ENCODE measurements at places on chromosomes 2 and 18.

DNA sequence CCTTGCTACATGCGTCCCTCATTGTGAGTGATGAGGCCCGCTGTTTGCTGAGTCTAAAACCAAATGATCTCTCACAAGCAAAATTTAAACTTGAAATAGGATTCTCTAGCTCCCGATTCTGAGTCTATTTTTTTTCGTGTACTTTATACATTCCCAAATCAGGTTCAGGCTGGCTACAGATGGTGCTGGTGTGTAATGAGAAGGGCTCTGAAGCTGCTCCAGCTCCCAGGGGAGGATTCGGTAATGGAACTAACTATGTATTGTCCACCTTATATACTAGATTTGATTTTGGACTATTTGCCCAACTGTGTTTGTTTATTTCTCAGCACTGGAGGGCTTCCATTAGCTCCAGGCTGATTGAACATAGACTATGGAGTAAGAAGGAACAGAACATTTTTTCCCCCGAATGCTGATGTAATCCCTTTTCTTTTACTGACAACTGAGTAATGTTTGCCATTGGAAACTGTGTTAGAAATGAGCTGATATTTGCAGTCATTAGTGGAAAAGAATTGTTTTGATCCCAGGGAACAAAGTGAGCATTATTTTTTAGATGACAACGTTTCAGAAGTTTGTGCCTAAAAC is 274.0 kb upstream of the FIGN start:
- no peak for DNase-seq

GRCh38 chr18:76365561-76365960 is 129.5 kb downstream of the ZNF516 start:
- DNase-seq = no peak

DNA sequence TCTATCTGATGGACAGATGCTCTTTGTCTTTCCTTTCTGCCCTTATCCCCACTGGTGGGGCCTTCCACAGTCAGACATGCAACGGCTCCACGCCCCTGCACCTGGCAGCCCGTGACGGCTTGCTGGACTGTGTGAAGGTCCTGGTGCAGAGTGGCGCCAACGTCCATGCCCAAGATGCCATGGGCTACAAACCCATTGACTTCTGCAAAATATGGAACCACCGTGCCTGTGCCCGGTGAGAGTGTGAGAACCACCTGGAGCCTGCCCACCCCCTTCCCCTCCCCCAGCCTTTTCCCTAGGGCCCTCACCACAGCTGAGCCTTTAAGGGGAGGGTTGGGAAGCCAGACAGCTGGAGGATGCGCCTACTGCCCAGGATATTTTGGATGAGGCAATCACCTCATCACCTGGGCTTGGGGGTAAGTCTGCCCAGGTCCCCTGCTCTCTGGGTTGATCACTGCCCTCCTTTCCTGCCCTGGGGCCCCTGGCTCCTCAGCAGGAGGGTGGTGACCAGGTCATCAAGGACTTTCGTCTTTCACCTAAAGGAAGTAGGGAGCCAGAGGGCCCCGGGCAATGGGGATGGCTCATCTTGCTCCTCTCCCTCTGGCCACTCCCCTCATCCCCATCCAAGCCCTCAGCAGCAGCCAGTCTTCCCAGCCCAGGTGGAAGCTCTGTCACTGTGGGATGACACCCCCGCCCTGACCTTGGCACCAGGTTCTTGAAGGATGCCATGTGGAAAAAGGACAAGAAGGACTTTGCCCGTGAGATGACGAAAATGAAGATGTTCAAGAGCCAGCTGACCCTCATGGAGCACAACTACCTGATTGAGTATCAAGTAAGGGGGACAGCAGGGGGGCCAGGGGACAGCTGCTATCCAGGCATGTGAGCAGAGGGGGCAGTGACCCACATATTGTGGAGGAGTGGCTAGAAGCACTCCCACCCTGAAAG is 3.7 kb downstream of the ANKRD53 start:
- no peak for DNase-seq

DNA sequence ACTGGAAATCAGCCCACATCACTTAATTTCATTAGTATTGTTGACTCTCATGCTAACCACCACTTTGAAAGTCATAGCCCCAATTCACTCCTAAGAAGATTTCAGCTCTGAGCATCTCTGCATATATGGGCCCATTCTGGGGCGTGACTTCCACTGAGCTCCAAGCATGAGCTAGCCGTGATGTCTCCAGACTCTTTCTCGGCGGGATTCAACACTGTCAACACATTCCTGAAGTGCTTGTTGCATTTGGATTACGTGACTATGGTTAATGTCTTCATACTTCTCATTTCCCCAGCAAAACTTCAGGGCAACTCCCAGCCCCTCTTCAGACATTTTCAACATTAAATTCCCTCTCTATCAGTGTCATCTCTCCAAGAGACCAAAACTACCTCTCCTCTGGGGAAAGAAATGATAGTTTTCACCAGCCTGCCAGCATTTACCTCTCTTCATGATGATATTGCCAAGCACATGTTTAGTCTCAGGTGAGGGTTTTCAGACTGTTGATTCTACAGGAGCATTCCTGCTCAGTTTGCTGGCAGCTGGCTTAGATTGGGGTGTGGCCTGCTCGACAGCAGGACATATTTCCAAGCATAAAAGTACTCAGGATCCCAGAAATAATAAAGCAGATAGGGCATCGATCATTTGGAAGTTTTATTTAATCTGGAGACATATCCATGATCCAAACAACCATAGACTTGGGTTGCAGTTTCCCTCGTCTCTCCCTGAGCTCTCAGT is 81.7 kb downstream of the FEZ2 start:
- no peak for DNase-seq

DNA sequence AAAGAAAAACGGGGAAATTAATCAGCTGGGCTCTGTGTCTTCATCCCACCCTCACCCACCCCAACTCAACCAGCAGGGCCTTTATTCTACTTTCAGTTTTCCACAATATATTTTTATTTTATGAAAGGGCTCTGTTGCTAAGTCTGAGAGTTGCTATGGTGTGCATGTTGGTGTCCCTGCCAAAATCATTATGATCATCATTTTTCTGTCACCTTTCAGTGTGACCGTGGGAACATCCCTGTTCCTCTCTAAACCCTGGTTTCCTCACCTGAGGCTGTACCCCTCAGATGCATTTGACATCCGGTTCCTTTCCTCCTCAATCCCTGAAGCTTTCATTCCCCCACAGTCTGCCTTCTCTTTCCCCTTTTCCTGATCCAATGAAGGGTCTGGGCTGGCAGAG is 180.5 kb downstream of the ZFP36L2 start:
- DNase-seq = no peak

DNA sequence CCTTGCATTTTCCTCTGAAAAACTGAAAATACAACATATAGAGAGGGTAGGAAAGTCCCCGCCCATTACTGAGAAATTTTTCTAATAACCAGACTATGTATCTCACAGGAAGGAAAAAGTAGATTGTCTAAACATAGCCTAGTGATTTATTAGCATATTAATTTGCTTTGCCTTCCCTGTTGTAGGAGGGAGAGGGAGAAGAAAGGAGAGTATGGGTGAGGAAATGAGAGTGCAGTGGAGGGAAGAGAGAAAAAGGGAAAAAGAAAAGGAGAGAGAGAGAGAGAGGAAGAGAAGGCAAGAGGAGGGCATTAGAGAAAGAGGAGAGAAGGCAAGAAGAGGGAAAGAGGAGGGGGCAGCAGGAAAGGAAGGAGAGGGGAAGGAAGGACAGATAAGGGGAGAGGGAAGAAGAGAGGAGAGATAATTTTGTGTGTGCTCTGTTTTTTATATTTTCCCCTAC is 3.6 kb upstream of the KYNU start:
- no peak for DNase-seq

DNA sequence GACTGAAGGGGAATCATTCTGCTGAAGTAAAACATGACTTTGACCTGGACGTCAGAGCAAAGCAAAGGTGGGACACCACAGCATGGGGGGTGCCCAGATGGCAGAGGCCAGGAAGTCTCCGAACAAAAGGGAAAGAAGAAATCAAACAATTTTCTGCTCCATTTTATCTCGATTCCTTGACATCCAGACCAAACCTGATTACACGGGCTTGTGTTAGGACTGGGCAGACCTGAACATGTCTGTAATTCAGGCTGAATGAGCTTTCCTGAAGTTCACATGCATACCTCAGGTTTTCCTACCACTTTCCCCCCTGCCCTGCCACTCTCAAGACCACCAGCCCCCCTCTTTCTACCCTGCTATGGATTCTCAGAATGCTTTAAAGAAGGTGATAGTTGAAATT is 44.8 kb upstream of the MEIS1 start:
- no peak for DNase-seq

- peak; percentile 81 for DNase-seq
Observed at GRCh38 chr2:136118819-136119716, 1.1 kb upstream of the CXCR4 start.

- no peak for DNase-seq
Observed at GRCh38 chr2:42878581-42878980, 86.2 kb upstream of the HAAO start.

GRCh38 chr2:8368463-8368862 is 313.4 kb upstream of the ID2 start:
- no peak for DNase-seq

GRCh38 chr2:229748950-229749349 is 34.6 kb upstream of the DNER start:
- no peak for DNase-seq

GRCh38 chr2:71506222-71507153 is 53.1 kb downstream of the DYSF start:
- DNase-seq = no peak

DNA sequence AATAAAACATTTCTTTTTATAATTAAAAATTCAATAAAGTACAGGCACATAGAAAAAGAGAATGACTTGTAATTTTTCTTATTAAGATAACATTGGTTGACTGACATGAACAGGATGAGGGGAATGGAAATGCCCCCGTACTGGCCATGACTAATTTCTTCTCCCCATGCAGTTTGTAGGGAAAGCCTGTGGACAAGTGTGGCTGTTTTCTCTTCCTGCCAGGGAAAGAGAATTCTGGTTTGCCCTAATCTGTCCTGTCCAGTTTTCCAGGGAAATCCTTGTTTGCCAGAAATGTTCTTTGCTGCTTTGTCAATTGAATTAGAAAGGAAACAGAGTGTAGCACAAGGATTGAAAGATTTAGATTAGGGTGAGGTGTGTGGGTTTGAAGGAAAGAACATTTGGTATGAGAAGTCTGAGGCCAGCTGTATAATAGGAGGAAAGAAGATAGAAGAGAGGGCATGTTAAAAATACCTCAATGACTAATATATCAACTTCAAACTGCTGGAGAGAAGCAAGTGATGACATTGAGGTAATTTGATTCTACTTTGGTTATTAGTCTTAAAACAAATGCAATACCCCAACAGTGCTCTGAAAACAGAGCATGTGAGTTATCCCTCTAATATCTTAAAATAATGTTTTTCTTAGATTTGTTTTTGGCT is 593.9 kb upstream of the ZNF804A start:
- DNase-seq = no peak

GRCh38 chr2:201070948-201071478 is 458 bp downstream of the HYCC2 start:
- no peak for DNase-seq

DNA sequence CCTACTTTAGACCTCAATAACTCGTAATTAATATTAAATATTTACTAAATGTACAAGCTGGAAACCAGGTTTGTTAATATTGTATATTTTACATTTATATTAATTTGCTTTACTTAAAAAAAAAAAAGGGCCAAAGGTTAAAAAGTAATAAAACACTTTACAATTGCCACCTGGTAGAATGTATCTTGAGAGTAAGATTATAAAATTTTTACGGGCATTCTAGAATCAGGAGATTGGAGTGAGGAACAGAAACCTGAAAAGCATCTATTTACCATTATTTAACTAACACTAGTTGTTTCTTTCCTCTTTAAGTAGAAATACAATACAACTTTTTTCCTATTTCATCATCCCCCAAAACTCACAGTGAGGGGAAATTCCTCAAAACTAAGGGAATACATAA is 15.6 kb upstream of the STRN start:
- no peak for DNase-seq

- DNase-seq = no peak
Observed at GRCh38 chr2:197891897-197892442, 87.6 kb downstream of the PLCL1 start.

DNA sequence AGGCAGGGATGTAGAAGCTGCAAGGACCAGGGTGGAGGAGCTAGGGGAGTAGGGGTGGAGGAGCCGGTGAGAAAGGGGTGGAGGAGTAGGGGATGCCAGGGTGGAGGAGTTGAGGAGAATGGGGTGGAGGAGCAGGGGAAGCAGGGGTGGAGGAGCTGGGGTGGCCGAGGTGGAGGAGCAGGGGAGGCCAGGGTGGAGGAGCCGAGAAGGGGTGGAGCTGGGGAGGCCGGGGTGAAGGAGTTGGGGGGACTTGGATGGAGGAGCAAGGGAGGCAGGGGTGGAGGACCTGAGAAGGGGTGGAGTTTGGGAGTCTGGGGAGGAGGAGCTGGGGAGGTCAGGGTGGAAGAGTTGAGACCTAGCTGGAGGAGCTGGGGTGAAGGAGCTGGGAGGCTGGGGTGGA is 13.3 kb downstream of the SOX11 start:
- DNase-seq = no peak

GRCh38 chr2:145184741-145185651 is 665.1 kb upstream of the ZEB2 start:
- no peak for DNase-seq

- no peak for DNase-seq
Observed at GRCh38 chr18:9103376-9103873, 926 bp downstream of the NDUFV2 start.

- DNase-seq = no peak
Observed at GRCh38 chr2:213046431-213046830, 105.0 kb downstream of the IKZF2 start.

- no peak for DNase-seq
Observed at GRCh38 chr2:128285329-128285931, 33.2 kb downstream of the HS6ST1 start.

DNA sequence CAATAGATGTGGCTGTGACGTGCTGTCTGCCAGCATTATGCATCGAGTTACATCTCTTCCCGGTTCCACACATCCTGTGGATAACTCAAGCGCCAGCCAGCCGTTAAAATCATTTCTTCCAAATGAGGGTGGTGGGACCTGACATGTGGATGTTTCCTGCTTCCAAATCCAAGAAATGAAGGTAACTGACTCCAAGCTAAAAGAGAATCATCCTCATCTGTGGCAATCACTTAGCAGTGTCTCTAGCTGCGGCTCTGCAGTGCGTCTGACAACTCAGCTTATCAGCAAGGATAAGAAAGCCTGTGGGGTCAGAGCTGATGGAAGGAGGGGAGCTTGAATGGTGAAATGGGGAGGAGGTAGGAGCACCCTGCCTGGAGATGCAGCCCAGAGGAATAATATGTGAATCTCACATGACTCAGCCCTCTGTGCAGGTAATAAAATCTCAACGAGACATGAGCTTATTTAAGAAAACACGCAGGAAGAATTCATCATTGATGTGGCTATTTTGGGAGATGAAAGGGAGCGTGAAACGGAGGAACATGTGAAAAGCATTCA is 382.2 kb upstream of the TRIB2 start:
- no peak for DNase-seq

DNA sequence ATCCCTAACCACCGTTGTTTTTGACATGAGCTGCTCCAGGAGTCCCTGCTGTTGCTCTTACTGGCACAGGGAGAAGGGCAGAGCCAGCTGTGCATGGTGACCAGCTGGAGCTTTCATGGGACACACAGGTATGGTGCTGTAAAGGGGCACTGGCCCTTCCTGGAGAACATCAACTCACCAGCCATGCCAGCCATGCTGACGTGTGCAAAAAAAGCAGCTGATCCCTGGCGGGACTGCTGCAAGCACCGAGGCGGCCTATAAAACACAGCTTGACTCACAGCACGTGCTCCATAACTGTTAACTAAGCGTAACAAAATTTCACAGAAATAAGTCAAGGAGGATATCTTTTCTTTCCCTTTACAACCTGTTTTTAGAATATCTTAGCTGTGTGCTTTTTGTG is 165.1 kb downstream of the TMEM163 start:
- DNase-seq = no peak
